ENCODE measurements at places on chromosomes 2 and 18.

- DNase-seq, result no peak
Observed at GRCh38 chr2:238489896-238490295, 63.2 kb downstream of the ASB1 start.

DNA sequence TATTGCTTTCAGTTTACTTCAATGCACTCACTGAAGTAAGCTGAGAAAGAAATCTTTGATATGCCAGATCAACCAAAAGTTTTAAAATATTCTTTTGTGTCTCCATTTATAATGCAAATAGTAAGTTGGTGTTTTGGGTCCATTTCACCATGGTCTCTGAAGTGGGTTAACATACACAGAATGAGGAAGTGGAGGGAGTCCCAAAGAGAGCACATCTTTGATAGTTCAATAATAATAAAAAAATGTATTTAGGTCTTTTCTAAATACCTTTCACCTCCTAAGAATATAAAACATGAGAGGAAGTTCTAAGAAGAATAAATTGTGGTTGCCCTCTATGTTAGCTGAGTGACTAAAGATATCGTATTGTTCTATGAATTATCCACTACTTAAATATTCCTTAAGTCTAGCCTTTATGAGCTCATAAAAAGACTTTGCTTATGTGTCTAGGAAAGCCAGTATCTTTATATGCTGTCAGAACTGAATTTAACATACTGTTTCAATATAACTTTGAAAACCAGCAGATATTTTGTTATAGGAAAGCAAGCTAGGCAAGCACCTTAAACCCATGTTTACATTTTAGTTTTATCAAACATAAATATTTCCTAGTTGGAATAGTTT lies 148.7 kb upstream of the ZEB2 start:
- DNase-seq, result no peak

- DNase-seq, result no peak
Observed at GRCh38 chr2:172586245-172586891, 30.5 kb downstream of the PDK1 start.

- no peak for DNase-seq
Observed at GRCh38 chr2:139645617-139646016, 865.4 kb upstream of the NXPH2 start.

DNA sequence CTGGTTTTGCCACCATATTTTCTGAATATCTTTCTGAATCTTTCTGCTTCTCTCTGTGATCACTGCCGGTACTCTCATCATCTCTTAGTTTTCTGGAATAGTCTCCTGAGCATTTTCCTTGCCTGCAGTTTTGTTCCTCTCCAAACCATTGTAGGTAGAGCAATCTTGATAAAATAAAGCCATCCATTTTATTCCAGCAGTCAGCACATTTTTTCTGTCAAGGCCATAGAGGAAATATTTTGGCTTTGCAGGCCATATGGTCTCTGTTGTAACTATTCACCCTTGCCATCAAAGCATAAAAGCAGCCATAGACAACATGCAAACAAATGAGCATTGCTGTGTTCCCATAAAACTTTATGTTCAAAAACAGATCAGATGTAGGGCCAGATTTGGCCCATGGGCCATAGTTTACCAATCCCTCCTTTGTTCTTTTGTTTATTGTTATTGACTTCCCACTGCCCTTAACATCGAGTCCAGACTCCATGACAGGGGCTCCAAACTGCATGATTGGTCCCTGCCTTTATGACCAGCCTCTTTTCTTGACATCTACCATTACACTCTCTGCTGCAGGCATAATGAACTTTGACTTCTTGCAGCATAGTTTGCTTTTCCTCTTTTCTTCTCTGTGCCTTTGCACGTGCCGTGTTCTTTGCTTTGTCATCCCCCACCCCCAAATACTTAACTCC lies 29.8 kb downstream of the TMEM87B start:
- no peak for DNase-seq

- peak; percentile 80 for DNase-seq
Observed at GRCh38 chr2:64228126-64228678, 84.0 kb upstream of the PELI1 start.

GRCh38 chr2:98608962-98609604 lies 694 bp downstream of the UNC50 start:
- no peak for DNase-seq

GRCh38 chr2:45794134-45794617 lies 142.7 kb downstream of the PRKCE start:
- DNase-seq, result no peak

DNA sequence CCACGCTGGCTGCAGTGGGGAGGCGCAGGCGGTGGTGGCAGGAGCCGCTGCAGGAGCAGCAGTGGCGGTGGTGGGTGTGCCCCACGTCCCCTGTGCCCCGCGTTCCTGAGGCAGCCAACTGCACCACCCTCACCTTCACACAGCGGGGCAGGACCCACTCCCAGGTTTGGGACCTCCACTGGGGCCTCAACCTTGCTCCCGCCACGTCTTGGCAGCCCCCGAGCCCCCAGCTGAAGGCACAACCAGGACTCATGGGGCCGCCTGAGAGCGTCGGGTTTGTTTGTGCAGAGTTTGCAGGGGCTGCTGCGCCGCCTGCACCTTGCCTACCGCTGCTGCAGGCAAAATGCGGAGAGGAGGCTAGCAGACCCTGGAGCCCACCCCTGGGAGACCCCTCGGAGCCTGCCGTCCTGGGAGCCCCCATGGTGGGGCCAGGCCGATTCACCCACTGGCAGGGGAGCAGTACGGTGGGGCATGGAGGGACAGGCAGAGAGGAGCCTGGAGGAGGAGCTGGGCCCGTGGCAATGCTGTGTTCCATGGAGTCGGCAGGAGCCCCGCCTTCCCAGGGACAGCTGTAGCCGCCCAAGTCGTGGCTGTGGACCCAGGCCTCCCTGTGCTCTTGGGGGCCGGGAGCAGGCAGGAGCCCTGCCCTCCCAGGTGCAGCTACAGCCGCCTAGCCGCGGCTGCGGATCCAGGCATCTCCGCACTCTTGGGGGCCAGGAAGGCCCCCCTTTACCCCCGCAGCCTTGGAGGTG lies 14.7 kb upstream of the EML6 start:
- peak; percentile 11 for DNase-seq

- no peak for DNase-seq
Observed at GRCh38 chr2:30457296-30457695, 10.2 kb downstream of the LCLAT1 start.

- DNase-seq, result no peak
Observed at GRCh38 chr2:113202305-113203216, 28.8 kb downstream of the PSD4 start.

DNA sequence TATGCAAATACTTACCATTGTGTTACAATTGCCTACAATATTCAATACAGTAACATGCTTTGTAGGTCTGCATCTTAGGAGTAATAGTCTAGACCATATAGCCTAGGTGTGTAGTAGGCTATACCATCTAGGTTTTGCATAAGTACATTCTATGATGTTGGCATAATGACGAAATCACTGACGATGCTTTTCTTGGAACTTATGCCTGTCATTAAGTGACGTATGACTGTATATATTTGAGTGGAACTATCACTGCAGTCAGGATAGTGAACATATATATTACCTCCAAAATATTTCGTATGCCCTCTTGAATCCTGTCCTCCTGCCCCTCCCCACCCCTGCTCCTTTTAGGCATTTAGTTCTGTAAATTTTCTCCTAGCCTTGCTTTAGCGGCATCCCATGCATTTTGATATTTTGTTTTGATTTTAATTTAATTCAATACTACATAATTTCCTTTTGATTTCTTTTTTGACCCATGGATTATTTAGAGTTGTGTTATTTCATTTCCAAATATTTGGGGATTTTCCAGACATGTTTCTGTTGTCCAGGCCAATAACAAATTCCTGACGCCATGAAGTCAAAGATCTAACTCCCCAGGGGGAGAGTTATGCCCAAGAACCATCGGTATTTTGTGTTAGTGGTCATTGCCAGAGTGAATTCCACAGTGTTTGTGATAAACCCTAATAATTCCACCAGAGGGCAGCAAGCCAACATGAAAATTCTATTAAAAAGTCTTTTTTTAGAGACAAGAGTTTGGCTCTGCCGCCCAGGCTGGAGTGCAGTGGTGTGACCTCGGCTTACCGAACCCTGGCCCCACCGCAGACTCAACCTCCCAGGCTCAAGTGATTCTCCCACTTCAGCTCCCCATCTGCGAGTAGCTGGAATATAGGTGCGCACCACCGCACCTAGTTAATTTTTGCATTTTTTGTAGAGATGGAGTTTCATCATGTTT lies 24.2 kb upstream of the CASP8 start:
- DNase-seq, result peak; percentile 65

DNA sequence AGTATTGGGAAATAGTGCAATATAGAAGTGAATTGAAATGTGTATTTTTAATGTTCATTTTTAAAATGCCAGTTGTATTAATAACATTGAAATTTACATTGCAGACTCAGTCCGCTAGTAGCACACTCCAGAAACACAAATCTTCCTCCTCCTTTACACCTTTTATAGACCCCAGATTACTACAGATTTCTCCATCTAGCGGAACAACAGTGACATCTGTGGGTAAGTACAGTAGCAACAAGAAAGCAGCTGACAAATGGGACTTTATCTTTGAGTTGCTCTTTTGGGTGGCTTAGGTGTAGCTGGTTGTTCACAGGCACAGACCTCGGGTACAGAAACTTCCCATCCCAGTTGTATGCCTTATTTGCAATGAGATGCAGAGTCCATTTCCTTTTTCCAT lies 118.2 kb upstream of the IL1R2 start:
- DNase-seq, result no peak

- no peak for DNase-seq
Observed at GRCh38 chr2:210460322-210461227, 16.0 kb downstream of the LANCL1 start.

GRCh38 chr2:73033142-73033765 lies 38.3 kb downstream of the SFXN5 start:
- DNase-seq, result no peak

DNA sequence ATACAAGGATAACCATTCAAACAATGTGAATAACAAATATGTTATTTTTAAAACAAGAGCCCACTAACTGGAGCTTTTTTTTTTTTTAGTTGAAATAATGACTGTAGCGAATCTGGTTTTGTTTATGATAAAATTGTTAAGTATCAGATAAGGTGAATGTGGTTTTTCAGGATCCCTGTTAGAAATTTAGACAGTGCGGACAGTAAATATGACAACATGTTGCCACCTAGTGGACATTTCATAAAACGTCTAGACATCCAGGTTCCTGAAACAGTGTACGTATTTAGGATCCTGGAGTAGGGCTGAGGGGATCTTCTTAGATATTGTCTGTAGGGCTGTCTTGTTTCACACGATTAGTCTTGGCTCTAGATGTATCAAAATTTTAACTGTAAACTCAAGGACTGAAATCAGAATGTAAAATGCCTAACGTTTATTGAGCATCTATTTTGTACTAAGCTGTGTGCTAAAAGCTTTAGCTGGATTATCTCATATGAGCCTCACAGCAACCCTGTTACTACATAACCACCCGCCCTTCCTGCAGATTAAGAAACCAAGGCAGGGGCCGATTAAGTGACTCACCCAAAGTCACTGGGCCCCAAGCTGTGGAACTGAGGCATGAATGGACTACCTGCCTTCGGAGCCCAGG lies 23.9 kb upstream of the CCDC68 start:
- no peak for DNase-seq

GRCh38 chr2:240220371-240220770 lies 79.9 kb upstream of the OTOS start:
- DNase-seq, result no peak

DNA sequence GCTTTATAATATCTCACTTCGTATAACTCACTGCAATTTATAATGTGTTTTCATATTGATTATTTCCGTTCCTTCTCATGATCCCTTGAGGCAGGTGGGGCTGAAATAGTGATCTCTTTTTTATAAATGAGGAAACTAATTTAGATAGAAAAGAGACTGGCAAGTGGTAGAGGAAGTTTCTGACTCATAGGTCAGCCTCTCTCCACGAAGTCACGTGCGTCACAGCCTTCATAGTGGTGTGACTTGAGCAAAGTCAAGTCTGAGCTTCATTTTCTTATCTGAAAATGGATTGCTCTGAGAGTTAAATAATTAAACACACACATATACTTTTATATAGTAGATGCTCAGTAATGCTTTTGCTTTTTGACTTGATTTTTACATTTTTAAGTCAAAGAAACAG lies 19.9 kb downstream of the ABCG5 start:
- no peak for DNase-seq

All from CD4-positive, alpha-beta T cell treated with Interleukin-17A for 4 hours (primary cell).